ENCODE measurements at places on chromosomes 1 and 21.

- DNase-seq: no peak
Measured at GRCh38 chr1:3016641-3017439, 4.4 kb upstream of the ACTRT2 start.

DNA sequence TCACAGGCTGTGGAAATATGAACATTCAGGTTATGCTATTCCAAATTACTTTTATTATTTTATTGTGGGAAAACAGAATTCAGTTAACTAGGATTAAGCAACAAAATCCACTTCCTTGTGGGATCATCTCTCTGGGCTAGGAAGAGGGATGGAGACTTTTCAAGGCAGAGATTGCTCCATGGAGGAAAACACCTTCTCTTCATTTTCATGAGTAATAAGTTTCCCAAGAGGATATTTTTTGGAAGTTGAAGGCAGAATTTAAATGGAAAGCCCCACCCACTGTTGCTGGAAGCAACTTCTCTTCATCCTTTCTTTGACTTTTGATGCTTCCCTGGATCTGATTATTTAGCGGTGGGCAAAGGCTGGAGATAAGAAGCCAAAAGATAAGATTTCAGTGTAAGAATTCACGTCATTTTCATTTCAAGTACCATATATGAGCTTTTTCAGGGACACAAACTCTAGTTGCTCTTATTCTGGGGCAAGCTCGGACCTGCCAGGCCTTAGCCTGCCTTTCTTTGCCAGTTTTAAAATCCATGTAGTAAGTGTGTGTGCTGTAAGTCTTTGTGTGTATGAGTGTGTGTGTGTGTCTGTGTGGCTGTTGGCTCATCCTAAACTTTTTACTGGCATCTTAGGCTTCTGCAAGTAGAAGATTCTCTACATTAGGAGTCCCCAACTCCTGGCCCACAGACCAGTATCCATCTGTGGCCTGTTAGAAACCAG is 11.7 kb upstream of the IL24 start:
- no peak for DNase-seq

- DNase-seq: no peak
Measured at GRCh38 chr21:42063571-42064521, 7.3 kb upstream of the UMODL1 start.

DNA sequence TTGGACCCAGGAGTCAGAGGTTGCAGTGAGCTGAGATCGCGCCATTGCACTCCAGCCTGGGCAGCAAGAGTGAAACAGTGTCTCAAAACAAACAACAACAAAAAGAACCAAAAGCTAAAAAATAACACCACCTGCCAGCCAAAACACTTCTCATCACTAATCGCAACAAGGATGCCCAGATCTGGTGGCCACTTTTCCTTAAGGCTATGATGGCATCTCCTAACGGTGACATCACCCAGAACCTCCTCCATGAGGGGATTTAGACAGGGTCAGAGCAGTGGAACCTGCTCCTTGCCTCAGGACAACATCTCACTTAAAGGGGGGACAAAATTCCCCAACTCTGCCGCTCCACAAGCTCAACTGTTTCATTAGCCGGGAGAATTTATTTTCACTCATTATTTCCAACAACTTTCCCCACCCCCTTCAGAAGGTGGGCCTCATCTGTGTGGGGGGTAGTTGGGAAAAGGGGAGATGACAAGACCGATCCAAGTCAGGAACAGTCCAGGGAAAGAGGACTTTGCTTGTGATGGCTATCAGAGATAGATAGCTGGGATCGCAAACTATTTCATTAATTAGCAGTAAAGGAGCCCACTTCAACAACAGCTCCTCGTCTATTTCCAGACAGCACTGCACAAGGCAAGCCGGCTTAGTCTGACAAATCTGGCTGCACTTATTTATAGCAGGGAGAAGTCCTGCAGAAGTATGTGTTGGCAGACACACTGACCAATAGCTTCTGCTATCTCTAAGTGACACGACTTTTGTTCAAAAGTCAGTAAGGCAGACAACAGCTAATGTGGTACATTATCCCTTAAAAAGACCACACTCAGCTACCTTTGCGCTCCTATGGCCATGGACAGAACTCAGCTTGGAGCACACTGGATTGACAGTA is 2.6 kb downstream of the PABPC4 start:
- DNase-seq: peak; percentile 54

DNA sequence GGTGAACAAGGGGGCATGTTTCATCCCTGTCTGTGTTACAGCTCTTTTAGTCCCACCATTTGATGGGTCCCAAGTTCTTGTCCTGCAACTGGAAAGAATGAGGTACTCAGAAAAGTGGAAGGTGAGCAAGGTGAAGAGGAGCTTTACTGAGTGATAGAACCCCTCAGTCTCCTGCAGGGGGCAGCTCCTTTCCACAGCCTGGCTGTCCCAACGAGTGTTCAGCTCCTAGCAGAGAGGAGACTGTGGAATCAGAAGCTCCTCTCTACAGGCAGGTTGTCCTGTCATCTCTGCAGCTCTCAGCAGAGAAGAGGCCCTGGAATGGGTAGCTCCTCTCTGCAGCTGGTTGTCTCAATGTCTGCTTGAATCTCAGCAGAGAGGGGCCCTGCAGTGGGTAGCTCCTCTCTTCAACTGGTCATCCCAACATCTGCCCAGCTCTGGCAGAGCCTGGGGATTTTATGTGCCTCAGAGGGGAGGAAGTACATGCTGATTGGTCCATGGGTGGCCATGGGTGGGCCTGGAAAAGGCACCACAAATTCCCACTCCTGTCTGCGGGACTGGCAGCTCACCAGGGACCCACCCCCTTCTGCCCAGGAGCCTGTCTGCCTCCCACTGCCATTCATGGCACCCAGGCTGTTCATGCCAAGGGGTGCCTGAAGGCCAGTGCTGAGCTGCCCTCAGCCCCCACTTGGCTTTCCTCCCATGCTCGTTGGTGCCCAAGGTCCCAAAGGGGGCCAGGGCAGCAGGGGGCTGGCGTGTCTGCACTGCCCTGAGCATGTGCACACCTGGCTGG is 25.7 kb downstream of the LDLRAD1 start:
- DNase-seq: no peak

DNA sequence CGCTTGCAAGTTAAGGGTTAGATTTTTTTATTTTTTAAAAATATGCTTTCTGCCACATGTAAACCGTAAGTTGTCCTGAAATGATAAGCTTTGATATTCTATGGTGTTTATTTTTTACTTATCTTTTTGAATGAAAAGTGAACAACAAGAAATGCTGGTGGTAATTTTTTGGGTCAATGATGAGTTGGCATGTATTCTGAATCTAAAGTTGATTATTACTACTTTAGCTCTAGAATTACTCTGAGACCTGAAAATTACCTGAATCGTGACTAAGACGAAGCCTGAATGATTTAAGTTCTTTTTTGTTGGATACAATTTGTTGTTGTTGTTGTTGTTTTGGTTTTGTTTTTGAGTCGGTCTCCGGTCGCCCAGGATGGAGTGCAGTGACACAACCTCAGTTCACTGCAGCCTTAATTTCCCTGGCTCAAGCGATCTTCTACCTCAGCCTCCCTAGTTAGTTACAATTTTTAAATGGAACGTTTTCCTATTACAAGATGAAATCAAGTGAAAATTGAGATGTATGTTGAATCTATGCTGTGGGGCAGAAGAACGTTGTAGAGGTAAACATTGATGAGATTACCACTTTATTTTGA is 941 bp downstream of the RABGGTB start:
- DNase-seq: no peak

DNA sequence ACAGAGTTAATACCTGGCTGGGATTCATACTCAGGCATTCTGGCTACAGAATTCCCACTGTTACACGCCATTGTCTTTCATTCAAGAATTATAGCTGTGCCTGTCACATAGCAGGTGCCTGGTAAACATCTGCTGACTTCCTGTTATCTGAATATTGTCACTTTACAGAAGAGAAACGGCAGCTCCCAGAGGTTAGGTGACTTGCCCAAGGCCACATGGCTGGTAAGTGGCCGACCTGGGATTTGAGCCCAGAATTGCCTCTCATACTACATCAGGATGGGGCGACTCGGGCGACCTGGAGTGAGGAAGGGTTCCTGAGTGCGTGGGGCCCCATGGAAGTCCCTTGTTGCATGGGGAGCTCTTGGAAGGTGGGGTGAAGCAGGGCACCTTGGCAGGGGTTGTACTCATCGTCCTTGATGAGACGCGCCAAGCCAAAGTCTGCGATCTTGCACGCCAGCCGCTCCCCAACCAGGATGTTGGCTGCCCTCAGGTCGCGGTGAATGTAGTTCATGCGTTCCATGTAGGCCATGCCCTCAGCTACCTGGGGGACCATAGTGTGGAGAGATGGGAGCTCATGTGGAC is 10.2 kb upstream of the AHDC1 start:
- no peak for DNase-seq

GRCh38 chr21:14243874-14244273 is 27.9 kb downstream of the RBM11 start:
- DNase-seq: no peak

- peak; percentile 65 for DNase-seq
Measured at GRCh38 chr1:113931451-113931851, 2.3 kb downstream of the HIPK1 start.

DNA sequence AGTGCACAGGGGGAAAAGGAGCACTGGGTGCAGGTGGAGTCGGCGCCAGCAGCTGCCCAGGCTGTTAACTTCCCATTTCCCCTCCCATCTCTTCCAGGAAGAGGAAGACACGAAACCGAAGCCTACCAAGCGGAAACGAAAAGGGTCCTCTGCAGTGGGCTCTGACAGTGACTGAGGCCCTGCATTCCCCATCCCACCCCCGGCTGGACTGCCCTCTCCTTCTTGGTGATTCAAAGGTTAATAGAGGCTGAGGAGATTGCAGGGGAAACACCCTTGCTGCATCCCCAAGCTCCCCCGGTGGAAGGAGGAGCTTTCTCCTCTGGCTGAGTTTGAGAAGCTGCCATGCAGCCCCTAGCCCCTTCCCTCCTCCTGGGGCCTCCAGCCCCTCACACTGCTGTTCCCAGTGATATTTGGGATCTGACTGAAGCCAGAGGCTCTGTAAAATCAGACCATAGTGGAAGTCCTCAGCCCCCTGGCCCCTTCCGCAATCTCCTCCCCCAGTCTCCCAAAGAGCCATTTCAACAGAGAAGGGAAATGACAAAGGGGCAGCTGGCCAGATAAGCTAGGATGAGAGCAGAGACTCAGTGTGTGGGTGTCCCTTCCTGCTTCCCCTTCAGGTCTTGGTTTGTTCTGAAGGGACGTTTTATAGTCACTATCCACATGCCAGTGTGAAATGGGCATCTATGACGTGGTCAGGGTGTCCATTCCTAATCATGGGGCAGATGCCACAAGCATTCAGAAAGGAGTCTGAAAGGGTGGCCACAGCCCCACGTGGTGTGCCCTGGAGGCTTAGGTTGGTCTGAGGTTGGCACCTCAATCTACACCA is 1.9 kb upstream of the SLC27A3 start:
- DNase-seq: no peak

DNA sequence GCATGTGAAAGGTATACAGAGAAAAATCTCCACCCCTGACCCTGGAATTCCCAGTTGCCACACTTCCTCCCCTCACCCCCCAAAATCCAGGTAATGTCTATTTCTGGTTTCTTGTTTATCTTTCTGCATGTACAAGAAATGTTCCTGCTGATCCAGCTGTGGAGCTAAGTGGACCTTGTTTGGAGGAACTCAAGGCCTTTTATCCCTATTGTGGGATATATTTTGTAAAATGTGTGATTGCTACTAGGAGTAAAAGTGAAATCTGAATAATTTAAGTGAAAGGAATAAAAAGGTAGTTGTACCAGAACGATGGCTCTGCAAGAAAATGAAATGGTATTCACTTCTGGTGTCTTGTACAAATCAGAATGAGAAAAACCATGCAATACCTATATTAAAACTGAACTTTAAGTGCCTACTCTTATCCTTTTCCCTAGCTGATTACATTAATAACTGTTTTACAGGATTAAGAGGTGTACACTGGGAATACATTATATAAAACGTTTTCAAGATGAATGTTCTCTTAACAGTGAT is 3.0 kb downstream of the SPEN start:
- peak; percentile 14 for DNase-seq

DNA sequence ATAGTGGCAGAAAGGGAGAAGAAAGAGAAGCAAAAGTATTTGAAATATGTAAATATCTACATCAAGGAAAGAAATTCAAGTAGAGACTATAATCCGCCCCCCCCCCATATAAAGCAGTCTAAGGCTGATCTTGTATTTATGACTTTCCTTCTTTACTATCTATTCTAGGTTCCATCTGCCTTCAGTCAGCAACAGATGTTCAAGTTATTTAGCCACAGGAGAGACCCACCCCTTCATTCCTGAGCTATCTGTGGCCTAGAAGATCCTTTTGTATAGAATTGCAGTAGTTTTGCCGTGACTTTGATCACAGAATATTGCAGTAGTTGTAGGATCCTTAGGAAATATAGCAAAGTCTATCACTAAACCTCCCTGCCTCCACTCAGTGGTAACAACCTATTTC is 10.7 kb upstream of the BSDC1 start:
- DNase-seq: peak; percentile 3

GRCh38 chr21:34668803-34669148 is at the start of gene CLIC6:
TSS of gene CLIC6 (plus strand) at chr21:34668994. CDS start at chr21:34669389, 395 bp downstream.
- DNase-seq: peak; percentile 9

- DNase-seq: no peak
Measured at GRCh38 chr1:46817814-46818213, 19.0 kb downstream of the CYP4B1 start.

GRCh38 chr1:40842691-40843090 is 19.5 kb downstream of the CITED4 start:
- DNase-seq: no peak

DNA sequence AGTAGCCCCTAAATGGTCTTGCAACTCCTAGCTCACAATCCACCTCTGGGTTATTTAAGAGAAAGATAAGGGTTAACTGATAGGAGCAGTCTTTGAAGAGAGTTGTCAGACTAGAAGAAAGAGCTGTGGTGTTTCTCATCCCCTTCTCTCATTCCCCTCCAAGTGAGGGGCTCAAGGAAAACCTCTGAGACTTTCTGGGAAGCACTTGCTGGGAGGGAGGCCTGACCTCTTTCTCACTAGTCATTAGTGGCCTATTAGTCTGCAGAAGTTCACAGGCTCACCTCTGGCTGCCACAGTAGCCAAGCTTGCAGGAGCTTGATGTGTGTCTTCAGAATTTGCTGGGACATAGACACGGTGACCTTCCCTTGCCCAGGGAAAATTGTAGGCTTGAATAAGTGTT is 6.2 kb upstream of the GPR89A start:
- no peak for DNase-seq

GRCh38 chr1:206503591-206504362 is 3.6 kb upstream of the RASSF5 start:
- peak; percentile 94 for DNase-seq

- no peak for DNase-seq
Measured at GRCh38 chr1:185774394-185774793, 40.2 kb downstream of the HMCN1 start.

- DNase-seq: no peak
Measured at GRCh38 chr1:22767852-22768251, 57.2 kb downstream of the EPHB2 start.
